NCI-H345 (cell line): ENCODE measurements at places on chromosomes 16 and 17.

DNA sequence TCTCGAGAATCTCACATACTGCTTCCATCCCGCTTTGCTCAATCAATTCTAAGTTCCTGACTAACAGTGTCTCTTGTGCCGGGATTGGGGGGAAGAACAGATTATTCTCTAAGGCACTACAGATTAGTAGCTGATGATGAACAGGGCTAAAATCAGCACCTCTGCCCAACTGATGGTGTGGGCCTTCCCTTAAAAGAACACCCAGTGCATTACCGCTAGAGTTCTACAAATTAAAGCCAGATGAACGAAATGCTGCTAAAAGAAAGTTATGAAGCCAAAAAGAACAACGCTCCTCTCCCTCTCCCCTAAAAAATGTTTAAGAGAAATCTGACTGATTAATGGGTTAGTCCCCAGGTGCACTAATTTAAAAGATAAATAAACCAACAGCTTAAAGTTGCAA is 4.4 kb downstream of the CDC27 start:
- DNase-seq, result no peak

- peak; percentile 93 for DNase-seq
These were observed 6.7 kb downstream of the CCDC57 start for GRCh38 chr17:82205720-82206508.

DNA sequence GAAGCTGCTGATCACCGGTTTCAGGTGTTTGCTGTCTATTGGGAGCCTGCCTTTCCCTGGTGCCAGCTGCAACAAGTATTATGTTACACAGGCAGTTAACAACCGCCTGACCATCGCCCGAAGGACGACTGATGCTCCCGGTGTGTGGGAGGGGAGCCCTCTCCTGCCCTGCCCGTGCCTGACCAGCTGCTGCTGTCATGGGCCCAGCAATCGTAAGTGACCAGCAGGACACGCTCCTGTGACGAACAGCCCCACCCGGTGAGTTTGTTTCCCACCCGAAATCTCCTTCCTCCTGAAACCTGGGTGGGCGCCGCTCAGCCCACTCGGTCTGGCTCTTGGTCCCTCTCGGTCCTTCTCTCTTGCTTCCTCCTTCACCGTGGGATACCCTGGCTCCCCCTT is 17.9 kb upstream of the UBE2I start:
- peak; percentile 65 for DNase-seq

- no peak for DNase-seq
These were observed 21.4 kb upstream of the CHMP6 start for GRCh38 chr17:80970044-80970761.

GRCh38 chr17:18254888-18255649 is 3.5 kb downstream of the FLII start:
- no peak for DNase-seq
